ENCODE measurements at places on chromosomes 2 and 18.

DNA sequence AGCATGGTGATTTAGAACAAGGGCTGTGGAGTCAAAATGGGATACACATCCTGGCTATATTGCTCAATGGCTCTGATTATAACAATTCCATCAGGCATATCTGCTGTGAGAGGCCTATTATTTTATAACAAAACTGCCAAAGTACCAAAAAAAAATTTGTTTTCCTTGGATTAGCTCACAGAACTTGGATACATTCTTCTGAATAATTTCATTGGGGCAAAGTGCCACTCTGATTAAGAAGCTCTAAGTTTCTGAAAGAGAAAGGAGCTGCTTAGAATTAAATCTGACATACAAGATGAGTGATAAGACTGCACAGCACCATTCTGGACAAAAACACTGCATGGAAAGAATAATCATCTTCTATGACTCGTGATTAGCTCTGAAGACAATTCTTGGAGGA is 85.7 kb downstream of the SMC6 start:
- no peak for DNase-seq

DNA sequence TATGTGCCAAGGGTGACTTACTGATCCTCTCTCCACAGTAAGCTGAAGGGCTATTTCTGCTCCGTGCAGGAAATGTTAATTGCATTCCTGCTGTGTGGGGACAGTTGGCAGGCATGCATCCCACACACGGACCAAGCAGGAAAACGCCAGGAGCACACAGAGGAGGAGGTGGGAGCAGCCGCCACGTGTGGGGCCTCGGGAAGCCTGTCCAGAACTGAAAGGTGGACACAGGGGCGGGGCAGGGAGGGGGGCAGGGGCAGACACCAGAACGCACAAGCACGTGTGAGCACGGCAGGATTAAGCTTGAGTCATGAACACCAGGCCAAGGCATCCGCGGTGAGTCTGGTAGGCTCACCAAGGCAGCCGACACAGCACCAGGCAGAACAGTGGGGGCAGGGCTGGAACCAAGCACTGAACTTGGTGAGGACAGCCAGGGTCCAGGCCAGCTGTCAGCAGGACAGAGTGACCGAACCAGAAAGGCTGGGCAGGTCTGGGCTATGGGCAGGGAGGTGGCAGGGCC is 177.1 kb downstream of the EIPR1 start:
- no peak for DNase-seq

GRCh38 chr2:196183172-196183473 is 11.7 kb upstream of the STK17B start:
- DNase-seq = no peak

GRCh38 chr2:70443726-70444125 is 109.9 kb downstream of the TGFA start:
- DNase-seq = no peak

DNA sequence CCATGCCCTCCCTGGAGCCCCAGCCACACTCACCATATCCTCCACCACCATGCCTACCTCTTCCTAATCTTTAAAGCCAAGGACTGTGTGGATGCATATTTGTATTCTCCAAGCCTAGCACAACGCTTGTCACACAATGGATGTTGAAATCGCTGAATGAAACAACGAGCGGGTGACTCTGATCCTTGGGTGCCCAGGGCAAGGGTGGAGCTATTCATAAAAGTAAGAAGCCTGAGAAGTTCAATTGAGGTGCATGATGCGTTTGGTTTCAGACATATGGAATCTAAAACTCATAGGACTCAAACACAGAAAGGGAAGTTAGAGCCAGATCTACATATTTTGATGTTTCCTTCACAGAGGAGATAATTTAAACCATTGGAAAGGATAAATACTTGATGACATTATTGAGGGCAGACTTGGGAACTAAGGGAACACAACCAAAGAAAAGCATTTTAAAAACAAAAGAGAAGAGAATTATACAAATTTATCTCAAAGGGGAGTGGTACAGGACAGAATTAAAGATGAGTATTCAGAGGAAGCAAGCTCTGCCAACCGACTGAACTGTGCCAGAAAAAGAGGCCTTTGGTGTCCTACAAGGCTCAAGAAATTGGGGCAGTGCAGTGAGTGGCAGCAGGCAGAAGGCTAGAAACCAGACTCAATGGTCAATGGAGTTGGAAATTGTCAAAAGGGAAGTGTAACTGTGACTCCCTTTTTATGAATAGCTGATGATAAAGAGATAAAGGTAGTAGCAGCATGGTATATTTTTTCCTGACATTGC is 200.6 kb upstream of the NCKAP5 start:
- DNase-seq = no peak

DNA sequence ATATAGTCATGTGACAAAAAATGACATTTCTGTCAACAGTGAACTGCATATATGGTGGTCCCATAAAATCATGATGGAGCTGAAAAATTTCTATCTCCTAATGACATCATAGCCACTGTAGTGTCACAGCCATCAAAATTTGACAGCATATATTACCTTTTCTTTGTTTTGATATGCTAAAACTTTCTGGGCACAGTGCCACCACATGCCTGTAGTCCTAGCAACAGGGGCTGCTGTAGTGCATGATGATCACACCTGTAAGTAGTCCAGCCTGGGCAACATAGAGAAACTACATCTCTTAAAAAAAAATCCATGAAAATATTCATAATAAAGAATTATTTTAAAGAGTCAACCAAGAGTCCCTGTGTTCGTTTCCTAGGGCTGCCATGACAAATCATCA is 155.5 kb upstream of the SERTAD2 start:
- DNase-seq = no peak

DNA sequence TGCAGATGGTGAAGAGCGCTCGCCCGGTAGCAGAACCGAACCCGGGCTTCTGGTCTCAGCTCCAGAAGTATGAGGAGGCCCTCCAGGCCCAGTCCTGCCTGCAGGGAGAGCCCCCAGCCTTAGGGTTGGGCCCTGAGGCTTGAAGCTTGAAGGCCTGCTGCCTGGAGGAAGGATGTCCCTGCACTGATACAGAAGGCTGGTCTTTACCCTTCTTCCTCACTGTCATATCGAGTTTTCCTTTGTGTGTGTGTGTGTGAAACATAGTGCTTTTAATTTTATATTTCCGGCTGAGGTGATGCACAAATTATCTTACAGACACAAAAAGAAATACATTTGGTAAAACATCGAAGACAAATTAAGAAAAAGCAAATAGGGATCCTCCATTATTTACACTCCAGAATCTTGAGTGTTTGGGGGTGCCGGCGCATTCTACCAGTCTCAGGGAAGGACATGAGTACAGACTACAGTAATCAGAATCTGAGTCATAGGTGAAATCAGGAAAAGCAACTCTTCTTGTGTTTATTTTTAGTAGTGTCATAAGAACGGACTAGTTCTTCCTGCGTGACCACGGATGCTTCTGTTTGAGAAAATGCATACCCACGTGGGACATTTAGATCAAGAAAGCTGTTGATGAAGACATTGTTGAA is 1.3 kb downstream of the DUSP28 start:
- no peak for DNase-seq

GRCh38 chr2:168748461-168748860 is 54.0 kb upstream of the NOSTRIN start:
- DNase-seq = no peak

DNA sequence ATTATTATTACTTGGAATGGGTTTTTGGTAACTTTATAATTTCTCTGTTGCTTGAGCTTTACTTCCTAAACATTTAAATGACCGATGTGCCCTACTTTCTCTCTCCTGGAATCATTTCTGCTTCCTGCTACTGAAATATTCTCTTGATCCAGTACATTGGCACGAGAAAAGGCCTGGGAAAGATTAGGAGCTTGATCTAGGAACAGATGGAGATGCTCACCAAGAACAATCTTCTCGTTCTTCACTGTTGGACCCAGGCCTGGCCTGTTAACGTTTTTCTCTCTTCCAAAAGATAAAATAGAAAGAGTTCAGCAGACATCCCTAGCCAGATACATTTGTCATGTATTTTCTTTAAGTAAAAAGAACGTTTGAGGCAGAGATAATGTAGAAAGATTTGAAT is 1356.8 kb upstream of the CRIM1 start:
- DNase-seq = no peak

DNA sequence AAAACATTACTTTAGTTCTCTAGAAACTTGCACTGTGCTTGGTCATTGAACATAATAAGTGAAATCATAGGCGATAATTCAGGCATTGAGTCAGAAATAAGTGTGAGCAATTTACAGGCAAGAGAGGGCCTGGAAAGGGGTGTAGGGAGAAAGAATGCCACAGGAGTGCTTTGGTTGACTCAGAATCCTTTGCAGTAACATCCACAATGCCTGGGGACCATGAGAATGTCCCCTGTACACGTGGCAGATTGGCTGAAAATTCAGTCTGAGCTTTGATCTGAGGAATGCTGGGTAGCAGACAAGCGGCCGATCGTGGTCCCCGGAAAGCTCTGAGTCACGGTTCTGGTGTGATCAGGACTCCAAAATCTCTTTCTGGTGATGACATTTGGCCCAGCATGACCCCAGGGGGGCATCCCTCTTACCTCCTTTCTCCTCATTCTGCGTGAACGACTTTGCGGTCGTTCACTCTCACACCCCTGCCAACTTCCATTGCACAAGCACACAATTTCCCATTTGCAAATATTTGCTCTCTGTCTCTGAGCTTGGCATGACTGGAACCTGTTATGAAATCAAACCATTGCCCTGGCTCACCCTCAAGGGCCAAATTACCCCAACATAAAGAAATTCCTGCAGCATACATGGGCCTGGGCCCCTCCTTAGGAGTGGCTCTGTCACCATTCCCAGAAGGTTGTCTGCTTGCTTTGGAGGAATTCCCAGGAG is 305.0 kb upstream of the EPAS1 start:
- DNase-seq = no peak

GRCh38 chr18:58842978-58843687 is 21.5 kb upstream of the ZNF532 start:
- no peak for DNase-seq

- no peak for DNase-seq
Measured at GRCh38 chr2:213285404-213285803, 1.1 kb downstream of the SPAG16 start.

- DNase-seq = no peak
Measured at GRCh38 chr2:144323946-144324345, 196.0 kb downstream of the ZEB2 start.

DNA sequence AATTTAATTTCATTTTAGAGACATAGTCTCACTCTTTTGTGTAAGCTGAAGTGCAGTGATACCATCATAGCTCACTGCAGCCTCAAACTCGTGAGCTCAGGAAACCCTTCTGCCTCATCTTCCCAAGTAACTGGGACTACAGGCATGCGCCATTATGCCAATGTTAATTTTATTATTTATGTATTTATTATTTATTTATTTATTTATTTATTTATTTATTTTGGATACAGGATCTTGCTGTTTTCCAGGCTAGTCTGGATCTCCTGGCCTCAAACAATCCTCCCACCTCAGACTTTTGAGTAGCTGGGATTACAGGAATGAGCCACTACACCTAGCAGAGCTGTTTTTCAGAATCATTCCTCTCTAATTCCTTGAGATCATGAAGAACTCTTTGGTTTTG is 99.9 kb downstream of the ASXL3 start:
- no peak for DNase-seq

- DNase-seq = no peak
Measured at GRCh38 chr2:68798569-68798968, 64.0 kb downstream of the ARHGAP25 start.

GRCh38 chr2:9089831-9090230 is 86.3 kb upstream of the MBOAT2 start:
- DNase-seq = no peak

DNA sequence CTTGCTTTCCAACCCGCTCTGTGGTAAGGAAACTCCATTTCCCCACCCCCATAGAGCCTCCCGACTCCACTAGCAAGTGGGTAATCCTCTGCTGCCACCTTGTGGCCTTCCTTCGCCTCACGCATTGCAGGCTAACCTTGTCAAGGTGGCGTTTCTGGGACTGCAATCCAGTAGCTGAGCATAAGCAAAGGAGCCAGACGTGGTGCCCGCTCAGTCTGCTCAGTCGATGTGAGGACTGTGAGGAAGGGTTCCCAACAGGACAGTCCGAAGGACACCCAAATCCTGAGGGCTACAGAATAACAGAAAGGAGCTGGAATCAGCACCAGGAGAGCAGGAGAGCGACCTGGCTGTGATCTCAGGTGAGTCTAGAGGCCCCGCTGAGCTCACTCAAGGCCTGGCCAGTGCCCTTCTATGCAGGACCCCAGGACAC is 144.2 kb downstream of the SUCLG1 start:
- peak; percentile 64 for DNase-seq

GRCh38 chr18:61394983-61395382 is 61.8 kb downstream of the CDH20 start:
- no peak for DNase-seq

- no peak for DNase-seq
Measured at GRCh38 chr18:56937874-56938430, 208.9 kb upstream of the BOD1L2 start.

DNA sequence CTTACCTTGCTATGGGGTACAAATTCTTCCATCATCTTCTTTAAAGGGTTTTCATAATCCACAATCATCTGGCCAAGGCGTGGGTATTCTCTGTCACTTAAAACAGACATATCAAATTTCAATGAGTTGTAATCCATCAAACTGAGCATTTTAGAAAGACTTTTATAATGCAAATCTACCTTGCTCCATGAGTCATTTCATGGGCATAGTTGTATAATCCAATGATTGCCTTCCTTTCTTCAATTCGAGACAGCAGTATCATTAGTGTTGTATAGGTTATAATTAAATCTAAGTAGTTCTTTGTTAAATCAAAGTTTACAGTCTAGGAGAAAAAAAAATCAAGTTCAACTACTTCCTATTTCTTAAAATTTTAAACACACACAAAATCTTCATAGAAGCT is 36.3 kb downstream of the NCKAP1 start:
- DNase-seq = no peak

DNA sequence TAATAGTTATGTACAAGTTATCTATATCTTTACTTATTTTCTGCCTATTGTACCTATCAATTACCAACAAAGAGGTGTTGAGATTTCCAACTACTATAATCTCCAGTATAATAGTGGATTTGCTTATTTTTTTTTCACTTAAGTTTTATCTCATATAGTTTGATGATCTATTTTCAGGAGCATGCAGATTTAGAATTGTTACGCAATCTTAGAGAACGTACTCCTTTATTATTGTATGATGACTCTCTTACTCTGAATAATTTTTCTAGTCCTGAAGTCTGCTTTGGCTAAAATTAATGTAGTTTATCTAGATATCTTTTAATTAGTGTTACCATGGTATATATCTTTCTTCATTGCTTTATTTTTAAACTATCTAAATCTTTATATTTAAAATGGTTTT is 205.2 kb downstream of the SCG2 start:
- DNase-seq = no peak

GRCh38 chr2:109613081-109613921 is 465 bp downstream of the SEPTIN10 start:
- peak; percentile 1 for DNase-seq

GRCh38 chr2:232292395-232293154 is 86.0 kb upstream of the ALPP start:
- peak; percentile 36 for DNase-seq

GRCh38 chr2:135740206-135740605 is 1.4 kb upstream of the UBXN4 start:
- DNase-seq = no peak

GRCh38 chr2:231050018-231050901 is 6.4 kb upstream of the PSMD1 start:
- no peak for DNase-seq

Data from T-helper 9 cell (primary cell).